T-cell (primary cell): ENCODE measurements at places on chromosomes 3 and 15.

GRCh38 chr3:101979033-101979432, 129.7 kb downstream of the NFKBIZ start:
- no peak for DNase-seq

DNA sequence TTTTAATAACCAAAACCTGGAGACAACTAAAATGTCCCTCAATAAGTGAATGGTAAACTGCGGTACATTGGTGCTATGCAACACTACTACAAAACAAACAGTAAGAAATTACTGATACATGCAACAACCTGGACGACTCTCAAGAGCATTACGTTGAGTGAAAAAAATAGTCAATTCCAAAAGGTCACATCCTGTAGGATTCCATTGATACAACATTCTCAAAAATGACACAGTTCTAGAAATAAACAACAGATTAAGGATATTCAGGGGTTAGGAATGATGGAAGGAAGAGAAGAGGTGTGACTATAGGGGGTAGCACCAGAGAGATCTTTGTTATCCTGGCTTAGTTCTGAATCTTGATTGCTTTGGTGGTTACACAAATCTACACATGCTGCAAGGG, 72.2 kb downstream of the ZNF148 start:
- no peak for DNase-seq

DNA sequence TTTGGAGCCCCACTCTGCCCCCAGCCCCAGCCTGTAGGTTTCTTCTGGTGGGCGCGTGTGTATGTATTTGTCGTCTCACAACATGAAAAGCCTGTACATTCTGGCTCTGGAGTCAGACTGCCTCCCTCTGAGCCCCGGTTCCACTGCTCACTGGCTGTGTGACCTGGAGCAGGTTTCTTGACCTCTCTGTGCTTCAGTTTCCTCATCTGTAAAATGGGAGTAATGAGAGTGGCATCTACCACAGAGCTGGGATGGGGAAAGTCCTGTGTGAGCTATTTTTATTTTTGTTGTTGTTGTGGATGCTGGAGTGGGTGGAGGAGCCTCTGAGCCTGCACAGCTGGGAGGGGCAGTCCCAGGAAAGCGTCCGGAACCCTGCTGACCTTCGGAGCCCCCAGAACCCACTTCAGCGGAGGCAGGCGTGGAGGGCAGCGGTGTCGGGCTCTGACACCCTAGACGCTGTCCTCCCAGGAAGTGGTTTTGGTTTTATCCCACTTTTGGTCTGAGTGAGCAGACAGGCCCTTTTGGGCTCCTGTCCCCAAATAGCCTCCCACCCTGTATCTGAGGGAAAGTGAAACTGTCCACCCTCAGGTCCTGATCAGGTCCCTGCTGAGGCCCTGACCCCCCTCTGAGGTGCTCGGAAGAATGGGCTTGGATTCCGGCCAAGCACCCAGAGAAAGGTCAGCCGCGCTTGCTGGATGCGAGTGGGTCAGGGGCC, 103.5 kb downstream of the CHSY1 start:
- no peak for DNase-seq

DNA sequence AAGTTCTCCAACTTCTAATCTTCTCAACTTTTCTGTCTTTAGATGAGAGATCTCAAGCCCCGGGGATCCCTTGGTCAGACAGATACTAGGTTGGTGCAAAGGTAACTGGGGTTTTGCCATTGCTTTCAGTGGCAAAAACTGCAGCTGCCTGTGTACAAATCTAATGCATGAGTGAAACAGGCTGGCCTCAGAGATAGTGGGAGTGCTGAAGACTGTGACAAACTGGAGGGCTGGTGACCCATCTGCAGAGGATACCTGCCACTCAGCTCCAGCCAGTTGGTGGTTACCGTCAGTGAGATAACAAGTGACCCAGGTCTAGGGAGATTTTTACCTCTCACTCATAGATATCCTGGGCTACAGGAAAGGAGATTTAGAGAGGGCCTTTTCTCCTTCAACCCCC, 85.7 kb downstream of the RYR3 start:
- DNase-seq, result no peak

DNA sequence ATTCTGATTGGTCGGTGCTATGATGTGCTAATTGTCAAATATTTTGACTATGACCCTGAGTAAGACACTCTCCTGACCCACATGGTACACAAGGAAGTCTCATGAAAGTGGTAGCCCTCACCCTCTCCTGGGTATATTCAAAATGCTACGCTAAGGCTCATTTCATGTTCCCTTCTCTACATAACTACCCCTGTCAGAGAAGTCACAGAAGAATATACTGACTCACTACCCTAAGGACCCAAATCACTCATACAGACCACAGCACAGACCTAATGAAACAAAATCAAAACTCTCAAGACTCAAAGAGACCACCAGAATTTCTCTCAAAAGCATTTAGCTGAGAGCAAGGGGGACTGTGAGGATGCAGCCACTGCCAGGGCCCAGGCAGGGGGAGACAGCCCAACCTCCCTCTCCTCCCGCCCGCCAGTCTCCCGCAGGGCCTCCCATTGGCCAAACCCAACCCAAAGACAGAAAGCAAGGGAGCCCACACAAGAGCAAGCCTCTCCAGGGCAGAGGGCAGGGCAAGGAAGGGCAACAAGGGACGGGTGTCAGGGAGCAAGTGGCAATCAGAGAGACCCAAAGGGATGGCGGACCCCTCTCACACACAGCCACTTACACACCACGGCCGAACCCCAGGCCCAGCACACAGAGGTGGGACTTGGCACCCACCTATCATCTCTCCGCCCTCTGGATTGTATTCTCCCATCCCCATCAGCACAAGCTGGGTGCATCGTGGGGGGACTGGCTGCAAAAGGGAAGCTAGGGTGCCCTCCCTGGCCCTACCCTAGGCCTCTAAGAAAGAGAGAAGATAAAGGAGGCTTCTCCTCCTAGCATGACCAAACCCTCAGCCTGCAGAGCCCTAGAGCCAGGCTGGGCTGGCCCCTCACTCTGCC, 41.6 kb downstream of the MEGF11 start:
- DNase-seq, result no peak

GRCh38 chr15:42994546-42994945, 74.0 kb upstream of the TTBK2 start:
- no peak for DNase-seq

DNA sequence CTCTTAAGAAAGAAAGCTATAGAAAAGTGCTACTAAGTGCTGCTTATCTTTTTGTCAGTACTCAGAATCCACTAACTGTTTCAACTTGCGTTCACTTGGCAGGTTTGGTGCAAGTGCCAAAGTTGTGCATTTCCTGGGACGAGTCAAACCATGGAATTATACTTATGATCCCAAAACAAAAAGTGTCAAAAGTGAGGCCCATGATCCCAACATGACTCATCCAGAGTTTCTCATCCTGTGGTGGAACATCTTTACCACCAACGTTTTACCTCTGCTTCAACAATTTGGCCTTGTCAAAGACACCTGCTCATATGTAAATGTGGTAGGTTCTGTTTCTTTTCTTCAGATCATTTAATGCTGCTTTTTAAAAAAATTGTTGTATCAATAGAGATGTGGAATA, 32.6 kb downstream of the GYG1 start:
- no peak for DNase-seq

- no peak for DNase-seq
Observed at GRCh38 chr3:170484869-170485268, 66.2 kb downstream of the CLDN11 start.

- no peak for DNase-seq
Observed at GRCh38 chr3:17980863-17981262, 238.4 kb upstream of the TBC1D5 start.

DNA sequence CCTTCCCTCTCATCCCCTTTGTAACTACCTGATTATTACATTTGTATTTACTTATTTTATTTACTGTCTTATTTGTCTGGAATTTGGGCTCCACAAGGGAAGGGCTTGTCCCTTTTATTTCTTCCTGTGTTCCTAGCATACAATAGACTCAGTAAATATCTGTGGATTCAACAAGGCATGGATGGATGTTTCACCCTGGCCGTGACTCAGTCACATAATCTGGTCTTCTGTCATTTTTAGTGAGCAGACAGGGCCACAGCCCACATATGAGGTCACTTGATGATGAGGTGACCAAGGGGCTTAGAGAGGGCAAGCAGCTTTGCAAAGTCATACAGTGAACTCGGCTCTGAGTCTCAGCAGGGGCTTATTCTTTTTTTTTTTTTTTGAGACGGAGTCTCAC, 7.8 kb upstream of the DAG1 start:
- no peak for DNase-seq

DNA sequence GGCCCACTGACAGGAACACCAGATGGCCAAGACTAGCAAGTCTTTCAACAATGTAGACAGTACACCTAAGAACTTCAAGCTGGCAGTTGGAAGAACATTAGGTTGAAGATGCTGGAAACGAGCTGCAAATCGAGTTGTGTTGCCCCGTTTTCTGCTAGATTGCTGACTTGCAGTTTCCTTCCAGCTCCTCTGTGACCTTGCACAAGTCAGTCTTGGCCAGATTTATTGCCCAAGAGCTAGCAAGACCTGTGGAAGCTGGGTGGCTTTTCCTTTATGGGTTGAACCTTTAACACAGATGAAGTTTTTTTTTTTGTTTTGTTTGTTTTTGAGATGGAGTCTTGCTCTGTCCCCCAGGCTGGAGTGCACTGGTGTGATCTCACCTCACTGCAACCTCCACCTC, 2.9 kb upstream of the RBM6 start:
- DNase-seq, result no peak

- DNase-seq, result no peak
Observed at GRCh38 chr3:197750858-197751737, 1.4 kb downstream of the FYTTD1 start.

DNA sequence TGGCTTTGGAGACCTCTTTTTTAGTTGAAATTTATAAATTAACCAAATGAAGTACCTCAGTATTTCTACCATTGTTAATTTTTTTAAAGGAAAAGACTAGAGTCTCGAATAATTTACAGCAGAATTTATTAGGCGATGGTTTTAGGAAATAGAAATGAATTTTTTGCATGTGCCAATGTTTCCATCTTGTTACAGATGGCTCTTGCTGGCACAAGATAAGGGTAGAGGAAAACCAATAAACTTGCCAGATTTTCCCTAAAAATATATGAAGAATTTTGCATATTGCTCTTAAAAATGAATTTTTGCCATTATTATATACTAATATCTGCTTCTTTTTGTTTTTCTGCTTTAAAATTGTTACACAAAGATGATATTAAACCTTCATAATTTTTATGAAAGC, 380.7 kb downstream of the NLGN1 start:
- DNase-seq, result no peak

- peak; percentile 83 for DNase-seq
Observed at GRCh38 chr15:75455424-75455981, 4.0 kb upstream of the SIN3A start.

GRCh38 chr15:58585693-58586443, 154.1 kb downstream of the LIPC start:
- DNase-seq, result no peak

GRCh38 chr3:152346058-152346457, 77.3 kb downstream of the MBNL1 start:
- DNase-seq, result no peak

DNA sequence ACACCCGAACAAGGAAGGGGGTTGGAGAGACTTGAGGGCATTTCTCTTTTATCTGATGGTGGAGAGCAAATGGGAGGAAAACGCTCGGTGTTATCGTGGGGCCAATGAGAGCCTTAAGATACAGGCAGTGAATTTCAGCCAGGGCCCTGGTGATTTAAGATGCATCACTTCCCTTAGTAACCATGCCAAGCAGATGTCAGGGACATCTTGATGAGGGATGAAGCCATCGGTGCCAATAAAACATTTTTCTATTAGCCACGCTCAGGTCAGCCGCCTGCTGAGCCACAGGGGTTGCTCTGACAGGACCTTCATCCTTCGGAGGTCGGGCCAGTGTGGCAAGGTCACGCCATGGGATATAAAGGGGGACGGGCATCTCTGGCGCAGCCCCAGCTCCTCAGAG, 10.6 kb downstream of the IQSEC1 start:
- DNase-seq, result no peak

- DNase-seq, result no peak
Observed at GRCh38 chr3:48561045-48561736, 2.4 kb downstream of the UCN2 start.

GRCh38 chr3:78974181-78974790, 793.5 kb downstream of the ROBO1 start:
- no peak for DNase-seq

DNA sequence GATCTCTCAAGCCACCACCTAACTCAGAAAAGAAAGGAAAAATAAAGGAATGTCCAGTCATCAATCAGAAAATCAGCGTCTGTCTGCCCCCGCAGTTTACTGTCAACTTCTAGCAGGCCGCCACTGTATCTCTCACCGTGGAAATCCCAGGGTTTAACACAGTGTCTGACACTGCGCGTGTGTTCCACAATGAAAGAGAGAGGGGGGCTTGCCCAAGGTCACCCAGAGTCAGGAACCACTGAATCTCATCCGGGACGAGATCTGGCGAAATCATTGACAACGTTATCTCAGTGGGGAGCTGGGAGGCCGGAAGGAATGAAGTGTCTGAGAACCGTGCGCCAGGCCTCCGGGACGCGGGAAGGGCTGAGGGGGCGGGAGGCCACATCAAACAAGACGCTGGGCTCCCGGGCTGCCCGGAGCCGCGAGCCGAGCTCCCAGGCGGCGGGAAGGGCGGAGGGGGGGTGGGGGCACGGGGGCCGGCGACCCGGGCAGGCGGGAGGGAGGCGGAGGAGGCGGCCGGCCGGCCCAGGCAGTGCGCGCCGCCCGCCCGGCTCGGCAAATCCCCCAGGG, 2.2 kb upstream of the HES1 start:
- DNase-seq, result no peak
